ENCODE measurements at places on chromosomes 1 and 21. TPM values are rescaled to one million over a fixed set of nuclear protein-coding genes. Genes with fewer than 3 reads are reported as not detected.

DUSP23 gene
- total RNA-seq = 9.6 TPM

- no peak for DNase-seq
- H3K4me3 ChIP-seq = no peak overlapping the region
- H3K36me3 ChIP-seq = no peaks in the 10 kb centered on the region
- H3K4me1 ChIP-seq = no peaks in the 10 kb centered on the region
Measured at GRCh38 chr1:192668409-192668983, 32.5 kb downstream of the RGS13 start.

DNA sequence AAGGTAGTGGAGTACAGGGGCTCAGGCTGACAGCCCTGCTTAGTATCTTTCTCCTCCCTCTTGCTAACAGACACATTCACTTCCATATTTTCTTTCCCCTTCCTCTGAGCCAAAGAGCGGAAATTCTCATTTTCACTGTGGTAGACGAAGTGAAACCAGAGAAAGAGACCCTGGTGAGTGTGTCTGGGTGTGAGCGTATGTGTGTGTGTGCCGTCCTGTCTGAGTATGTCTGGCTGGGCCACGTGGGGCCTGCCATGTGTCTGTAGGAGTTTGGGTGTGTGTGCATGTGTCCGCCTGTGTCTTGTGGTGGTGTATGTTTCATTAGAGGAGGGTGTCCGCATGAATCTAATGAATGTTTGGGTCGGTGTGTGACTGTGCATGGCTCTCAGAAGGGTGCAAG, 1.7 kb downstream of the COL8A2 start:
- no peak overlapping the region for H3K4me3 ChIP-seq
- peaks cover 28% of the 10 kb centered on the region for H3K4me1 ChIP-seq
- H3K27me3 ChIP-seq = peaks cover 3% of the 10 kb centered on the region
- DNase-seq = peak; percentile 79

DNA sequence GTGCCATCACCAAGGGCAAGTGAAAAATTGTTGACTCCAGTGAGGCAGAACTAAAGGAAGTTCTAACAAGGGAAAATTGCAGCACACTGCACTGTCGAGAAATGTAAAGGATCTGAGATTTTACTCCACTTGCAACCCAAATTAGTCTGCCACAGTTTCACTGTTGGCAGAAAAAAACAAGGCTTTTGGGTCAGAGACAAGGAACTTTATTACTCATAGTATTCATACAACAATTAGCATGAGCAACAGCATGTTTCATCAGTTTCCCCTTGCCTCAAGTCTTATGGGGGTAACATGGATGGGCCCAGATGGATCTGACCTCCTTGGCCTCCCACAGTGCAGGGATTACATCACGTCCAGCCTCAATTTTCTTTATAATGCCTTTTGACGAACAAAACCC, 125.3 kb downstream of the LTN1 start:
- H3K4me1 ChIP-seq = no peaks in the 10 kb centered on the region
- no peak for DNase-seq
- H3K27me3 ChIP-seq = no peaks in the 10 kb centered on the region
- no peak overlapping the region for H3K27ac ChIP-seq
- H3K4me3 ChIP-seq = no peak overlapping the region

GRCh38 chr1:78839704-78840277, 166.7 kb downstream of the ADGRL4 start:
- peak; percentile 34 for DNase-seq
- no peak overlapping the region for H3K4me3 ChIP-seq
- H3K4me1 ChIP-seq = no peaks in the 10 kb centered on the region
- H3K36me3 ChIP-seq = no peaks in the 10 kb centered on the region

DNA sequence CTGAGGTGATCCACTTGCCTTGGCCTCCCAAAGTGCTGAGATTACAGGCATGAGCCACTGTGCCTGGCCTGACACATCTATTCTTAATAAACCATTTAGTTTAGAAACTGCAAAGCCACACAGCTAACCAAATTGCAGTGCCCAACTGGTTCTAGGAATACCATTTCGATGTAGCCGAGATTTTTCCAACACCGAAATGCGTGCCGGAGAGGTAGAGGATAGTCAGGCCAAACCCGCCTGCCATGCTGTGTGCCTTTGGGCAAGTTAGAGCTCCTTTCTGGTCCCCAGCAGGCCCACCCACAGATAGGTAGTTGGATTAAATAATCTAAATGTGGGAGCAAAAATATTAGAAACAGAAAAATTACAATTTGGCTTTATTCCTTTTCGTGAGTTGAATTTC, 254.4 kb downstream of the FOXD2 start:
- H3K36me3 ChIP-seq = no peaks in the 10 kb centered on the region
- DNase-seq = no peak
- peaks cover 5% of the 10 kb centered on the region for H3K27me3 ChIP-seq
- H3K4me3 ChIP-seq = no peak overlapping the region

ELOA gene
- total RNA-seq = 56.6 TPM

DNA sequence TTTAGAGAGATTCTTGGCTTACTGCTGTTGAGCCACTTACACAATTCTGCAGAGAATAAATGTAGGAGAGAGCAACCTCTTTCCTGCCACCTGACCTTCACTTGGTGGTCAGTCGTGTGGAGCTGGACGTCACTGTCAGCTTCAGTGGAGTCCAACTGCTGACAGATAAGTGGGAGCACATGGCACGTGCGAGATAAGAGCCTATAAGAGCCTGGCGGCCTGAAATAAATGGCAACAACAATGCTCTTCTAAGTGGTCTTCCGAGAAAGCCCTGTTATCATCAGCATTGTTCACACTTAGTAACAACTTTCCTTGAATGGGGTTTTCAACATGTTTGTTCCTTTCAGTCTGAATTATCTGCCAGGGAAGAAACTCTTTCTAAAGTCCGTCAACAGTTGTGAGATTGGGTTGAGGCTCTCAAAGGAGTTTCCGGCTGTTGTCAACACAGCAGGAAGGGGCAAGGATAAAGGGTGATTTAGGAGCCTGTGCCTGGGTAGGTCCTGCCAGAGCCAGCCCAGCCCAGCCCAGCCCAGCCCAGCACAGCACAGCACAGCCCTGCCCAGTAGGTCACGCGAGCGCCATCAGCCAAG, 57.2 kb upstream of the RUNX1 start:
- H3K4me3 ChIP-seq = no peak overlapping the region
- no peak overlapping the region for H3K27ac ChIP-seq
- DNase-seq = no peak
- peaks cover 19% of the 10 kb centered on the region for H3K4me1 ChIP-seq
- H3K27me3 ChIP-seq = no peaks in the 10 kb centered on the region

DNA sequence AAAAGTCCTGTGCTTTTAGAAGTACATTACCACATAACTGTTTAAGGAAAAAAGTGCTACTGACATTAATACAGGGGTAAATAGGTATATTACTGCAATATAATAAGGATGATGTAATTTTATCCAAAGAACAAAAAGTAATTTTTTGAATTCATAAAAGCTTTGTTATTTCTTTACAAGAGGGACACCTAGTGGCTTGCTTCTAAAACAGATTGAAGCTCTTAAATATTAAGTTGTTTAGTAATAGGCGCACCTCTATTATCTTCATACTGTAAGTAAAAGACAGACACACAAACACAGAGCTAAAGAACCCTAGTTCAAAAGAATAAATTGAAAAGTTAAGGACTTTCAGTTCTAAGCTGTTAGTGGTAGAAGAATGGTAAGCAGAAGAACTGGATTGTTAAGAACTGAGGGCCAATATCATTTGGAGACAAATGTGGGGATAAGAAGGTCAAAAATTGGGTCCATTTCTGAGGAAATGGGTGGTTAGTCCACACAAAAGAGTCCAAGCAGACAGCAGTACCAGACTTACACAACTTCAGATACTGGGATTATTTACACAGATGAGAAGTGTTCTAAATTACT, 15.4 kb downstream of the ZNHIT6 start:
- no peak overlapping the region for H3K4me3 ChIP-seq
- no peaks in the 10 kb centered on the region for H3K4me1 ChIP-seq
- H3K27ac ChIP-seq = no peak overlapping the region
- peaks cover 9% of the 10 kb centered on the region for H3K36me3 ChIP-seq
- DNase-seq = no peak

DNA sequence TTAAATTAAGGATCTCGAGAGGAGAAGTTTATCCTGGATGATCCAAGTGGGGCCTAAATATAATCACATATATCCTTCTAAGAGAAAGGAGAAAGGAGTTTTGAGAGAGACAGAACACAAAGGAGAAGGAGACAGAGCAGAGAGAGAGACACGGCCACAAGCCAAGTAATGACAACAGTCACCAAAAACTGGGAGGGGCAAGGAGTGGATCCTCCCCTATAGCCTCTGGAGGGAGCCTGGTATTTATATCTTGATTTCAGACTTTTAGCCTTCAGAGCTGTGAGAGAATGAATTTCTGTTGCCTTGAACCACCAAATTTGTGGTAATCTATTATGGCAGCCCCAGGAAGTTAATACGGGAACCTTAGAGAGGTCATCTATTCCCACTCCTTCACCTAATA, 49.5 kb upstream of the CD1D start:
- no peak overlapping the region for H3K4me3 ChIP-seq
- peaks cover 4% of the 10 kb centered on the region for H3K4me1 ChIP-seq
- no peaks in the 10 kb centered on the region for H3K36me3 ChIP-seq
- H3K27me3 ChIP-seq = no peaks in the 10 kb centered on the region

REN gene
- total RNA-seq = not detected

DNA sequence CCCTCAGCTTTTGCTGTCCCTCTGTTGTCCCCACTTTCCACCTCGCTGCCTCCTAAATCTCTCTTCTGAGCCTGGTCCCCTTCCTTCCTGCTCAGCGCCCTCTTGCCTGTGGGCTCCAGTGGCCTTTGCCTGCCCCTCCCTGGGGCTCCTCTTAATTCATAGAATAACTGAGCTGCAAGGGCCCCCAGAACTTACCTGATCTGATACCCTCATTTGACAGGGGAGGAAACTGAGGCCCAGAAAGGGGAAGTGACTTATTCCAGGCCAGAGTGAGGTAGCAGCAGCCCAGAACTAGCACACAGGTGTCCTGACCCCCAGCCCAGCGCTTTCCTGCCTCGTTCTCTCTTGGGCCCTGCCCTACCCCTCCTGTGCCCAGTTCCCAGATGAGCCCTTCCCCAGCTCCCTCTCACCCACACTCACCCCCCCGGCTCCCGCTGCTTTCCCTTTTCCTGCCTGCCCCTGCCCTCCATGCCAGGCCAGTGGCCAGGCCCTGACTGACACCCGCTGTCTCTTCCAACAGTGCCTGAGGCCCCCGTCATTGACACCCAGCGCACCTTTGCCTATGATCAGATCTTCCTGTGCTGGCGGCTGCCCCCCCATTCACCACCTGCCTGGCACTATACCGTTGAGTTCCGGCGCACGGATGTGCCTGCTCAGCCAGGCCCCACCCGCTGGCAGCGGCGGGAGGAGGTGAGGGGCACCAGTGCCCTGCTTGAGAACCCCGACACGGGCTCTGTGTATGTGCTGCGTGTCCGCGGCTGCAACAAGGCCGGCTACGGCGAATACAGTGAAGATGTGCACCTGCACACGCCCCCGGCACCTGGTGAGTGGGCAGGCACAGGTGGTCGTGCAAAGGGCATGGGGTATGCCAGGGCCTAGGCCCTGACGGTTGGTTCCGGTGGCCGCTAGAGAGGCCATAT, 5.7 kb downstream of the TRIM46 start:
- H3K4me3 ChIP-seq = no peak overlapping the region
- H3K27ac ChIP-seq = no peak overlapping the region
- DNase-seq = peak; percentile 15
- H3K36me3 ChIP-seq = no peaks in the 10 kb centered on the region

DNA sequence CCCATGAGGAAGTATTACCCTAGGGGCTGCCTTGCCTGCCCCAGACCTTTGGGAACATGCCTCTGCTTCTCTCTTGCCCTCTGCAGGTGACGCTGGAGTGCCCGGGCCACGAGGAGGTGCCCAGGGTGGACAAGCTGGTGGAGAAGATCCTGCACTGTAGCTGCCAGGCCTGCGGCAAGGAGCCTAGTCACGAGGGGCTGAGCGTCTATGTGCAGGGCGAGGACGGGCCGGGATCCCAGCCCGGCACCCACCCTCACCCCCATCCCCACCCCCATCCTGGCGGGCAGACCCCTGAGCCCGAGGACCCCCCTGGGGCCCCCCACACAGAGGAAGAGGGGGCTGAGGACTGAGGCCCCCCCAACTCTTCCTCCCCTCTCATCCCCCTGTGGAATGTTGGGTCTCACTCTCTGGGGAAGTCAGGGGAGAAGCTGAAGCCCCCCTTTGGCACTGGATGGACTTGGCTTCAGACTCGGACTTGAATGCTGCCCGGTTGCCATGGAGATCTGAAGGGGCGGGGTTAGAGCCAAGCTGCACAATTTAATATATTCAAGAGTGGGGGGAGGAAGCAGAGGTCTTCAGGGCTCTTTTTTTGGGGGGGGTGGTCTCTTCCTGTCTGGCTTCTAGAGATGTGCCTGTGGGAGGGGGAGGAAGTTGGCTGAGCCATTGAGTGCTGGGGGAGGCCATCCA, 7.8 kb upstream of the HTR6 start:
- no peak for DNase-seq
- no peaks in the 10 kb centered on the region for H3K36me3 ChIP-seq
- H3K4me1 ChIP-seq = peaks cover 15% of the 10 kb centered on the region
- no peak overlapping the region for H3K27ac ChIP-seq
- no peak overlapping the region for H3K4me3 ChIP-seq

HEYL gene
- total RNA-seq = 0.12 TPM

GRCh38 chr1:108067884-108068540, 103.0 kb upstream of the VAV3 start:
- no peak overlapping the region for H3K4me3 ChIP-seq
- no peaks in the 10 kb centered on the region for H3K36me3 ChIP-seq
- no peaks in the 10 kb centered on the region for H3K4me1 ChIP-seq
- H3K27me3 ChIP-seq = no peaks in the 10 kb centered on the region

DNA sequence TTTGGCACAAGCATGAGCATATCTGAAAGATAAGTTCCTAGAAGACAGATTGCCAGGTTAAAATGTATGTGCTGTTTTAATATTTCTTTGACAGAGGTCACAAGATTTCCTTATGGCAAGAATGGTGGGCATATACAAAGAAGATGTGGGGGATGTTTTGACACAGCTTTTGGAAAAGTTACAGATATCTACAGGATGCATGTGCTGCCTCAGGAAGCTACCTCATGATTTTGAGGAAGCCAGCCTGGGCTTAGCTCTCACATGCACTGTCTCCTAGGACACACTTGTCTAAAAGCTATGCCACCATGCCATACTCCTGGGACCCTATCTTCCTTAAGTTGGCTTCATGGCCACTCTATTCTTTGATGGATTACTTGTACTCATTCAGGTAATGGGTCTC, 99.9 kb downstream of the C1orf94 start:
- H3K4me1 ChIP-seq = no peaks in the 10 kb centered on the region
- H3K27me3 ChIP-seq = no peaks in the 10 kb centered on the region
- no peak overlapping the region for H3K27ac ChIP-seq
- no peak overlapping the region for H3K4me3 ChIP-seq

LCE2B gene
- not detected for total RNA-seq

DNA sequence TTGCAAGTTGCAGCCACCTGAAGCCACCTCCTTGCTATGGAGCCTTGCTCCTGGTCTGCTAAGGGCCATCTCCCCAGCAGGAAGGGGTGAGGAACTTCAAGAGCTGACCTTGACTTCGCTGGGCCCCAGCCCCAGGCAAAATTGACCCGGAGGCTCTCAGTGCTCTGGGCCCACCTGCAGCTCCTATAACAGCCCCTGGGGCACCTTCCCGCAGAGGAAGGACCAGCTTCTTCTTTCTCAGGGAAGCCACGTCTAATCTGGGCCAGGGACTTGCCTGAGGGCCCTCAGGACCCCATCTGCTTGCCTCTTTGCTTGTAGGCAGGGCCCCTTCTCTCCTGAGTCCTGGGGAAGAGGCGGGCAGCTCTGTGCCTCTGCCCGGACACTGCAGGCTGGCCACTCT, 30.9 kb upstream of the GNPAT start:
- DNase-seq = no peak
- H3K4me3 ChIP-seq = no peak overlapping the region
- H3K4me1 ChIP-seq = peaks cover 18% of the 10 kb centered on the region
- no peaks in the 10 kb centered on the region for H3K27me3 ChIP-seq
- no peaks in the 10 kb centered on the region for H3K36me3 ChIP-seq

GORAB gene
- total RNA-seq = 32.5 TPM

Data from B cell (primary cell).